ENCODE measurements at places on chromosomes 6 and 20.
A peak's percentile ranks its signal among the peaks of the same experiment; 100 is the strongest.

- no peak for DNase-seq
Measured at GRCh38 chr20:58790454-58790853, 60.2 kb downstream of the GNAS-AS1 start.

- peak; percentile 8 for DNase-seq
Measured at GRCh38 chr6:35317483-35318195, 20.0 kb downstream of the DEF6 start.

- no peak for DNase-seq
Measured at GRCh38 chr6:158467923-158468322, 92.0 kb upstream of the TMEM181 start.

- no peak for DNase-seq
Measured at GRCh38 chr20:51160821-51161220, 137.9 kb upstream of the KCNG1 start.

DNA sequence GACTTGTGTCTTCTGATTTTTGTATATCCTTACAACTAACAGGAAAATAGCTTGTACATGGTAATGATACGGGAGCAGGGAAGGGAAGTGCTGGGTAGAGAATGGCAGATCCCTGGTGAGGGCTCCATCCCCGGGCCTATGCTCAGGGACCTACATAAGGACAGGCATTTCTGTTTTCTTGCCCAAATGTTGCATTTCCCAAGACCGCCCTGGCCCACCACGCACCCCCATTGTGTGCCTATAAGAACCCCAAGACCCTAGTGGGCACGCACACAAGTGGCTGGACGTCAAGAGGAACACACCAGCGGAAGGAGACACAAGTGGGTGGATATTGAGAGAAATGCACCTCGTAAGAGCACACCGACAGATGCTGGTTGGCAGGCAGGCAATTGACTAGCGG is 616.3 kb upstream of the MAN1A1 start:
- DNase-seq = no peak

GRCh38 chr6:162712694-162713093 is 14.9 kb downstream of the PRKN start:
- DNase-seq = no peak

DNA sequence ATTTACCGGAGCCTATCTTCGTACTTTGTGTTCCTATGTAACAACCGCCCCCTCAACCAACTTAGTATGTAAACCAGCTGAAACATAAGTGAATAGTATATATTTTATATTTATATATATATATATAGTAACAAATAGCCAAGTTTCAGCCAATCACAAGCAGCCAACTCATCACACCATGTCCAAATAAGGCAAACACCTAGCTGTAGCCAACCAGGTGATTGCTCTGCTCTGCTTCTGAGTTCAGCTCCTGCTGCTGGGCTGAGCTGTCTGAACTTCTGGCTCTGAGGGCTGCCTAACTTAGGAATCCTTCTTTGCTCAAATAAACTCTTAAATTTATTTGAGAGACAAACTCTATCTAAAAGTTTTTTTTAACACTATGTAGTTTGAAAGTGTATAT is 101.6 kb upstream of the SOX4 start:
- DNase-seq = no peak

DNA sequence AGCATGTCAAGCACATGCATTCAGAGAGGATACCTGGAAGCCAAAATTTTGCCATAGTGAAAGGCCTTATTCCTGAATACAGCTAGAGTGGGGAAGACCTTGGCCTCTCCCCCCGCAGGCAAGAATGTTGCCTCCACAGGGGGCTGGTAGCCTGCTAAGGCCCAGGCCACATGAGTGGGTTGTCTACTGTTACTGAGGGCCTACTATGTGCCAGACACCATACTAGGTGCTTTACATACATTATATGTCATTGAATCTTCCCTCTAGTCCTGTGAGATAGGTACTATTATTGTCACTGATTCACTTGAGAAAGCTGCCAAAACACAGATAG is 642 bp upstream of the PI16 start:
- no peak for DNase-seq

- DNase-seq = no peak
Measured at GRCh38 chr6:104888066-104888465, 28.3 kb upstream of the HACE1 start.

GRCh38 chr6:164168595-164168994 is 754.1 kb downstream of the QKI start:
- no peak for DNase-seq
